ENCODE measurements at places on chromosomes 12 and 14. TPM values are rescaled to one million over a fixed set of nuclear protein-coding genes. Genes with fewer than 3 reads are reported as not detected.

The FAM177A1 gene
- total RNA-seq = 44.9 TPM

The FOXG1 gene
- 0.83 TPM for total RNA-seq

The TMEM253 gene
- total RNA-seq = 0.33 TPM

The TSPAN11 gene
- total RNA-seq = 1.0 TPM

The OR4E2 gene
- total RNA-seq = not detected

The DBX2 gene
- not detected for total RNA-seq

The PSMC1 gene
- 101 TPM for total RNA-seq

The RECQL gene
- 68.1 TPM for total RNA-seq

The FAM222A gene
- 0.15 TPM for total RNA-seq

The LMBR1L gene
- 88.0 TPM for total RNA-seq

The HOXC12 gene
- not detected for total RNA-seq

The IL26 gene
- total RNA-seq = not detected

The BATF gene
- total RNA-seq = not detected

The VPS29 gene
- 55.1 TPM for total RNA-seq

The KRT78 gene
- total RNA-seq = not detected

The MPHOSPH9 gene
- total RNA-seq = 31.3 TPM

The GYS2 gene
- total RNA-seq = not detected

The SSPN gene
- total RNA-seq = 10.9 TPM

The RERGL gene
- not detected for total RNA-seq

The MYF5 gene
- not detected for total RNA-seq

The KSR2 gene
- total RNA-seq = not detected

The TMCC3 gene
- total RNA-seq = 0.83 TPM

The GDF3 gene
- total RNA-seq = not detected

The KRT83 gene
- not detected for total RNA-seq

The ARID4A gene
- total RNA-seq = 12.4 TPM

The CD69 gene
- not detected for total RNA-seq

The EIF2B2 gene
- 58.8 TPM for total RNA-seq

The RPGRIP1 gene
- not detected for total RNA-seq

The LRRK2 gene
- total RNA-seq = 15.3 TPM

The CPM gene
- 91.2 TPM for total RNA-seq

The INHBE gene
- total RNA-seq = 3.8 TPM

The IFNG-AS1 gene
- total RNA-seq = not detected

The GXYLT1 gene
- total RNA-seq = 11.7 TPM

The TAS2R20 gene
- 2.8 TPM for total RNA-seq

The HECTD4 gene
- total RNA-seq = 28.1 TPM

The HPD gene
- total RNA-seq = 1.3 TPM

The RGS6 gene
- not detected for total RNA-seq

The TPI1 gene
- total RNA-seq = 1,447 TPM

The GARIN6 gene
- total RNA-seq = not detected

The CLEC4C gene
- total RNA-seq = not detected

The KRT3 gene
- total RNA-seq = not detected

The NT5DC3 gene
- 10.6 TPM for total RNA-seq

The MYH6 gene
- not detected for total RNA-seq

The GPR65 gene
- total RNA-seq = under 0.01 TPM

The GPR84 gene
- total RNA-seq = not detected

The GPD1 gene
- total RNA-seq = not detected

The ENDOU gene
- total RNA-seq = 0.29 TPM

The FITM1 gene
- total RNA-seq = 0.44 TPM

Measured in smooth muscle cell of trachea (primary cell).